ENCODE measurements at places on chromosomes 11 and 22.

GRCh38 chr11:124277804-124278203, 21.6 kb downstream of the OR8G5 start:
- H3K4me3 ChIP-seq, result no peak overlapping the region
- H3K27ac ChIP-seq, result no peak overlapping the region
- H3K36me3 ChIP-seq, result no peaks in the 10 kb centered on the region
- H3K27me3 ChIP-seq, result no peaks in the 10 kb centered on the region
- H3K4me1 ChIP-seq, result peaks cover 2% of the 10 kb centered on the region
- no peak for DNase-seq

DNA sequence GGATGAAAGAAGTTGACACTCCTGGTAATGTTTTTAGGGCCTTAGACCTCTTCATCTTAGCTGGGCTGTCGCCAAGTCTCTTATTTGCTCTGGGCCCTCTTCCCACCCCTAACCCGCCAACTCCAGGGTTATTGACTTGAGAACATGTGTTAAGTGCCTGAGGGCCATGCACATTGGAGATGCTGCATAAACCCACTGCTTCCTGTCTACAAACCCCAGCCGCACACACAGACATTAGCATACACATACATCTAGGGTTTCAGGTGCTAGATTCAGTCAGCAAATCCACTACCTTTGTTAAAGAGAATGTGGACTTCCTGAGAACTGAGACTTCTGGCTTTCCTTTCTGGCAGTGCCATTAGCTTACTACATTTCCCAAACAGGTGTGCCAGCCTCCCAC, 817 bp downstream of the PANX3 start:
- no peak overlapping the region for H3K4me3 ChIP-seq
- H3K27me3 ChIP-seq, result peaks cover 5% of the 10 kb centered on the region
- peaks cover 12% of the 10 kb centered on the region for H3K4me1 ChIP-seq
- DNase-seq, result peak; percentile 34
- no peaks in the 10 kb centered on the region for H3K36me3 ChIP-seq

- H3K27ac ChIP-seq, result no peak overlapping the region
- peaks cover 1% of the 10 kb centered on the region for H3K4me1 ChIP-seq
- H3K36me3 ChIP-seq, result peaks cover 30% of the 10 kb centered on the region
- DNase-seq, result no peak
- no peaks in the 10 kb centered on the region for H3K27me3 ChIP-seq
Measured at GRCh38 chr11:74157169-74157568, 13.6 kb downstream of the C2CD3 start.

DNA sequence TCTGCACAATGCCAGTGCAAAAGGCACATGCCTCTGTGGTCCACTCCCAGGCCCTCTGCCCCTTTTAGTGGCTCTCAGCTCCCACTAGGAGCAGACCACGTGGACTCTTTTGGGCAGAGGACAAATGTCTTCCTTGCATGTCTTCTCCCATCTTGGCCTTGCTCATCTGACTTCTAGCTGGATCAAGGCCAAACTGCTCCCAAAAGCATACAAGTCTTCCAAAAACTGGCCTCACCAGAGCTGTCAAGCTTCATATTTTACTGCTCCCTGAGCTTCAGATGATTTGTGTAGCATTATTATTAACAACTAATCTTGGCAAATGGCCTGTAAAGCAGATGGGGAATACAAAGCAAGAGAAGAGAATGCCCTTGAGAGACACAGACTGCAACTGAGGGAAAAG, 6.9 kb downstream of the SMPD1 start:
- DNase-seq, result no peak
- peaks cover 49% of the 10 kb centered on the region for H3K36me3 ChIP-seq
- peaks cover 29% of the 10 kb centered on the region for H3K4me1 ChIP-seq
- H3K27me3 ChIP-seq, result no peaks in the 10 kb centered on the region
- H3K27ac ChIP-seq, result no peak overlapping the region

DNA sequence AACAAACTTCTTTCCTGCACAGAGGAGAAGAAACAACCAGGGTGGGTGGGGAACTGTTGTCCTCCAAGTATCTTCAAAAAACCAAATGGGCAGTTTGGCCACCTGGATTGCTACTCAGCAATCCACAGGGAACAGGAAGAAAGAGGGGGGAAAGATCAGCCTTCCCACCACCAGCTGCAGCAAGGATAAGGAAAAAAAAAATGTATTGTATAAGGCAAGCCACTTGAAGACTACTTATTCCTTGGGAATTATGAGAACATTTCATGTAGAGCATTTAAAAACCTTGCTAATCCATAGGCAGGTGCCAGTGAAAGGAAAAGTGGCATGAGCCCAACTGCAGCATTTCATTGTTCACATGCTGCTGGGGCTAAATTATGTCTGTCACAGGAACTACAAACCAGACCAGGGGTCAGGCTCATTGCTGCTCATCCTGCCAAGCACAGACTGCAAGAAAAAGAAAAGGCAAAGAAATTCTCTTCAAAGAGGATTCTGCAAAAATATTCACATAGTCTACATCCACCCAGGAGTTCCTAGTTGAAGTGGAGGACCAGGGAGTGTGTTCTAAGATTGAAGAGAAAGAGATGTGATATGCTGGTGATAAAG, 2.2 kb downstream of the RAB30 start:
- no peak for DNase-seq
- no peaks in the 10 kb centered on the region for H3K27me3 ChIP-seq
- H3K4me3 ChIP-seq, result no peak overlapping the region
- H3K27ac ChIP-seq, result peak overlapping the region; percentile 47

DNA sequence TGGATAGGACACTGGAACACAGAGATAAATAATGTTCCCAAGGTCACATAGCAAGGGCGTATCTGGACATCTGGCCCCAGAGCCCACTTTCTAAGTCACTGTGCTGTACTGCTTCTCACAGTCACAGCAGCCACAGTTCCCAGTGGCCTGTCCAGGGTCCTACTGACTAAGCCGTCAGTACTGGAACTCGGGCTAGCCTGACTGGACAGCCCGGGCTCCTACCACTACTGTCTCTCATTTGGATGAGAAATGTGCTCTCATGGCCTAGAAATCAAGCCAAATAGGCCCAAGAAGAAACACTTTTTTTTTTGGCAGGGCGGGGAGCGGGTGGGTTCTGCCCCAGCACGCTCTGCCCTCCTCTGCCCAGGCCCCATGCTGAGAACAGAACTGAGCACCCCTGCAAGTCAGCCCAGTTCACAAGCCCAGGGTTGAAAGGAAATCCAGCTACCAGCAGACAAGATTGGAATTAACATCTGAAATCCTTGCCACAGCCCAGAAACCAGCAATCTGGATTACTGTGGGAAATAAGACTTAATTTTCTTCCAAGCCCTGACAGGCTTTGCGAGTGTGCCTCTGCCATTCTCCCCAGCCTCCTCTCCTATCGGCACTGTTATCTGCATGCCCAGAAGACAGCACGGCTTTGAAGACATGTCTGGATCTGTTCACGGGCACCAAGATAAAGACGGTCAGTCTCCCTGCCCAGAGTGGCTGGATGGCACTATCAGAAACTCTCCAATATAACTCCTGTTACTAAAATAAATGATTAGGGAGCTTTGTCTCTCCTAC, 182.9 kb upstream of the NCAM1 start:
- H3K27me3 ChIP-seq, result peaks cover 3% of the 10 kb centered on the region
- H3K4me3 ChIP-seq, result no peak overlapping the region
- no peaks in the 10 kb centered on the region for H3K4me1 ChIP-seq
- no peaks in the 10 kb centered on the region for H3K36me3 ChIP-seq

DNA sequence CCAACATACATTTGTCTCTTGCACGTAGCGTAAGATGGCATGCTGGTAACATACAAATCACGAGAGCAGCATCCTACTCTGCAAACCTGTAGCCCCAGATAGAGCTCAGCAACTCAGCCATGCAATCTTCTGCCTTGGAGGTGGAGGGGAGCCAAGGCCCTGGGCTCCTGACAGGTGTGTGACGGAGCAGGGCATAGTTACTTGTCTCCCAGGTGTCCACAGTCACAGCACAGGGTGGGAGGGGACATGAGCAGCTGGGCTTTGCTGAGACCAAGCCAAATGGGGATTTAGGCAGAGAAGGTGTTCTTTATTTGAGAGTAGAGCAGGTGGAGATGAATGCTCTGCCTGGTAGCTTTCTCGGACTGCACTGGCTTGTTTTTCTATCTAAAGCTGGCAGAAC, 111.7 kb downstream of the TEAD1 start:
- no peak for DNase-seq
- H3K4me1 ChIP-seq, result no peaks in the 10 kb centered on the region
- no peak overlapping the region for H3K27ac ChIP-seq
- H3K27me3 ChIP-seq, result peaks cover 26% of the 10 kb centered on the region

DNA sequence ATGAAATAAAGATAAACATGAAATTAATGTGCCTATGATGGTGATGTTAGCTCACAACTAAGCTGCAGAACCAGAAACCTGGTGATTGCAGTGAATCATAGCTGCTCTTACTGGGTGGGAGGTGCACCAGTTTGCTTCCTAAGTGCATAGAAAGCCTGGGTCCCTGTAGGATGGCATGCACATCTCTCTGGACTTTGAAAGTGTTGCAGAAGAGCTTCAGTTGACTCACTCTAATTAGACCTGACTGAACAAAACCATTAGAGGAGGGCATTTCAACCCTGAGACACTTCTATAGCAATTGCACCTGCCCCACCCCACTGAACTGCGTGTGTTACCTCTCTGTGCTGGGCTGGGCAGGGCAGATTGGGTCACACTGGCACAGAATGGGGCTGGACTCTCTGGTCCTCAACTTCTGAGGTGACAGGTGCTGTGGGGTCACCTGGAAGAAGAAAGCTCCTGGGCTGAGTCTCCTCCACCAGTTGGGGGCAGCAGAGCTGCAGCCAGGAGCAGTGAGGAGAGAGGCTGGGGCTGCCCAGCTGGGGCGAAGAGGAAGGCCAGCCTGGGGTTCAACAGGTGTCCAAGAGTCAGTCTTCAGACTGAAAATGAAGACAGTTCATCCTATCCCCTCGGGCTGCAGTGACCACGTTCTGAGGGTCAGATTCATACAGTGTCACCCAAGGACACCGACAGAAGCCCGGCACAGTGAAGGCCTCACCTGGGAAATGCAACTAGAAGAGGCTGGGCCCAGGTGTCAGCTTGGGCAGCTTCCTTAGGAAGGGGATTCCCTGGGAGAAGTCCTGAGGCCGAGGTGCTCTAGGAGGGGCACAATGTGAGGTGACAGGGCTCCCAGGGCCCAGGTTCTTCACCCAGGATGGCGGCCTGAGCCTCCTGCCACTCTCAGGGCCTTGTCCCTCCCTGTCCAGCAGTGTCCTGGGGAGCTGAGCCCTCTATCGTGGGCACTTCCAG, 58.1 kb downstream of the GGTLC2 start:
- peaks cover 4% of the 10 kb centered on the region for H3K4me1 ChIP-seq
- H3K27ac ChIP-seq, result no peak overlapping the region
- H3K27me3 ChIP-seq, result peaks cover 4% of the 10 kb centered on the region
- DNase-seq, result no peak

DNA sequence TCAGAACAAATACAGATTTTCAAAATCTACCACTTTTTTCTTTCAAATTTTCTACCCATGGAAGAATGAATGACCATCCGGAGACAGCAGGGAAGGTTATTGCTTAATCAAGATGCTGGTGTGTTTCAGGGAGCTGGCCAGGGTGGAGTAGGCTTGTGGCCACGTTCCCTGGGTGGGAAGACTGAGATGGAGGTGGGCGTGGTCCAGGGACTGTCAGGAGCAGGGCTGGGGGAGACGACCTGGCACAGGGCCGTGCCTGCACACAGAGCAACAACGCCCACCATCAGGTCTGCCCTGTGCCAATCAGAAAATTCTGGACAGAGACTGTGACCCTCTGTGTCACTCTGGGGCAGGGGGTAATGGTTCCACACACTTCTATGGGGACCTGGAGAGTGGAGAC, 7.1 kb upstream of the APOBEC3H start:
- H3K27ac ChIP-seq, result peak overlapping the region; percentile 89
- peak overlapping the region; percentile 75 for H3K4me3 ChIP-seq
- H3K36me3 ChIP-seq, result peaks cover 20% of the 10 kb centered on the region
- H3K4me1 ChIP-seq, result peaks cover 82% of the 10 kb centered on the region
- no peaks in the 10 kb centered on the region for H3K27me3 ChIP-seq

DNA sequence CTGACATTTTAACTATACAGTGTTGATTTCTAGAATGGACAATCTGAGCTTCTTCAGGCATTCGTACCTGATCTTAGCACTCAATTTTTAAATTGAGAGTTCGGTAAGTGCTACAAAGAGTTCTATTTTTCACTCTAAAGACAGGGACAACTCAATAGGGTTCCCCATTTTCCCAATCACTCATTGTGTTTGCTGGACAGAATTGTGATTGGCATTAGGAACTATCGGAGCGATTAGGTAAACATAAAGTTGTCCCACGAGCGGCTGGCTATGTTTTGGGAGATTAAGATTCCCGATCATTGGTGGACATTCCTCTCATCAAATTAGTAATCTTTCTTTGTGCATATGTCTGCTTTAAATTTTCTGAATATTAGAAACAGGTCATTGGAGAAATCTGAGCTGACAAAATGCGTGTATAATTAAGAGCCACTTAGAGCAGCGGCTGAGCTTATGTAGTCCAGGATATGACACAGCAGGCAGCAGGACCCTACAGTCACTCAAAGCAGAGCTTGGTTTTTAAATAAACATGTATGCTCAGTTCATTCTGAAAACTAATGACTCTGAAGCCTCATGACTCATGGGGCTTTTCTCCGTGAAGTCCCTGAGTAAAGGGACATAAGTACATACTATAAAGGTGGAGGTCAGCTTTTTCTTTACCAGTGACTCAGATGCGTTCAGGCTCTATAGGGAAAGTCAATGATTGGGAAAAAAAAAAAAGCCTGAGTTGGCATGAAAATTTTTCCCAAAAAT, 109.4 kb downstream of the GRIA4 start:
- no peak overlapping the region for H3K27ac ChIP-seq
- no peaks in the 10 kb centered on the region for H3K27me3 ChIP-seq
- no peaks in the 10 kb centered on the region for H3K4me1 ChIP-seq

DNA sequence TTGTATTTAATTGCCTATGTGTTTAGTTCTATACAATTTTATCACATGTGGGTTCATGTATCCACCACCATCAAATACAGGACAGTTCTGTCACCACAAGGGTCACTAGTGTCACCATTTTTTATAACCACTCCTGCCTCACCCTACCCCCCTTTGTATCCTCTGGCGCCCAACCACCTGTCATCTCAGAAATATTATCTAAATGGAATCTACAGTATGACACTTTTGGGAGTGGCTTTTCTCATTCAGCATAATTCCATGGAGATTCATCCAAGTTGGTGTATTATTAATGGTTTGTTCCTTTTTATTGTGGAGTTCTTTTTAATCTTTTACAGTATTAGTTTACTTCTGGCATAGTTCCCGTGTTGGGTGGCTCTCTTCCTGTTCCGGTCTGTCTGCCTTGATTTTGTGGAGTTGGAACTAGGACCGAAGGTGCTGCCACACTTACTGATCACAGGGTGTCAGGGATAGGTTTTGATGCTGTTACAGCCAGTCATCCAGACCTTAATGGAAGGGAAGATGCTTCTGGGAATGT, 58.5 kb downstream of the TNRC6B start:
- H3K4me3 ChIP-seq, result no peak overlapping the region
- H3K4me1 ChIP-seq, result peaks cover 40% of the 10 kb centered on the region

GRCh38 chr11:18692941-18693760, 5.4 kb upstream of the TMEM86A start:
- H3K4me1 ChIP-seq, result peaks cover 15% of the 10 kb centered on the region
- no peak overlapping the region for H3K27ac ChIP-seq
- no peak overlapping the region for H3K4me3 ChIP-seq
- no peak for DNase-seq
- no peaks in the 10 kb centered on the region for H3K36me3 ChIP-seq

GRCh38 chr11:112588252-112588694, 327.6 kb upstream of the PLET1 start:
- peaks cover 7% of the 10 kb centered on the region for H3K27me3 ChIP-seq
- H3K4me1 ChIP-seq, result no peaks in the 10 kb centered on the region
- DNase-seq, result no peak
- no peaks in the 10 kb centered on the region for H3K36me3 ChIP-seq
